ENCODE measurements at places on chromosomes 1 and 21. TPM values are rescaled to one million over a fixed set of nuclear protein-coding genes. Genes with fewer than 3 reads are reported as not detected.

The LCE1B gene
- total RNA-seq = not detected

GRCh38 chr1:145977486-145978470, 13.3 kb downstream of the POLR3GL start:
- DNase-seq = peak; percentile 86

- DNase-seq = no peak
Observed at GRCh38 chr1:203638103-203638475, 11.5 kb downstream of the ATP2B4 start.

DNA sequence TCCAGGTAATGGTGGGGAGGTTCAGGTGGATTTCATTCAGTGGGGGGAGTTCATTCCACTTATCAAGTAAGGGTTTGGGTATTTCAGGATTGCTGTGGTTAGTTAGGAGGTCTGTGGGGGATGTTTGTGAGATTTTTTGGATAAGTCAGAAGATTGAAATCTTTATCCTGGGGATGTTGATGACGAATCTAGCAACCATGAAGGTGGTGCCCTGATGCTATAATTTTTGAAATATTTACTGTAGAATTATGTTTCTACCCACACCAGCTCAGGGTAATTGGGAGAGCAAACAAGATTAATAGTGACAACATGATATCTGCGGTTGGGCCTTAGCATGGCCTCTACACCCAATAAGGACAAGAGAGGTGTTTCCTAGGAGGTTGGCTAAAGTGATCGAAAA, 28.3 kb downstream of the SUCO start:
- DNase-seq = no peak

GRCh38 chr1:70517444-70517843, 106.4 kb downstream of the CTH start:
- no peak for DNase-seq
